ENCODE measurements at places on chromosomes 13 and 19.

DNA sequence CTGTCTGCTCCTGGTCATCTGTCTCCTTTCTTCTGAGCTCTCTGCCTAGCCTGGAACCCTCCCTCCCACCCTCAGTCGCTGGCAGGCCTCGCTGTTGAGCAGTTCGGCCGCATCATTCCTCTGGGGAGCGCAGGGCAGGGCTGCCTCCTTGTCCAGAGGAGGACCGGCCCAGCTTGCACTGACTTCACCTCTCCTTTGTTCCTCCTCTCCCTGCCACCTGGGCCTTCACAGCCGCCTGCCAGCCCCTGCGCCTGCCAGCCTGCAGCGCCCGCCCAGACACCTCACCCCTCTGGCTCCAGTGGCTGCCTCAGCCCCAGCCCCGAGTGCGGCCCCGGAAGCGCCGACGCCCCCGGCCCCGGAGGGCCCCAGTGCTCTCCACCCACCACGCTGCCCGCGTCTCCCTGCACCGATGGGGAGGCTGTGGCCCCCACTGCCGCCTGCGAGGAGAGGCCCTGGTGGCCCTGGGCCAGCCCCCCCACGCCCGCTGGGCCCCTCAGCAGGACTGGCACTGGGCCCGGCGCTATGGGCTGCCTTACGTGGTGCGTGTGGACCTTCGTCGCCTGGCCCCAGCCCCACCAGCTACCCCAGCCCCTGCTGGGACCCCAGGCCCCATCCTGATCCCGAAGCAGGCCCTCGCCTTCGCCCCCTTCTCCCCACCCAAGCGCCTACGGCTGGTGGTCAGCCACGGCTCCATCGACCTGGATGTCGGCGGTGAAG is 7.2 kb downstream of the KMT5C start:
- DNase-seq, result no peak

GRCh38 chr13:112465251-112466131 is 89.3 kb downstream of the SPACA7 start:
- DNase-seq, result no peak

DNA sequence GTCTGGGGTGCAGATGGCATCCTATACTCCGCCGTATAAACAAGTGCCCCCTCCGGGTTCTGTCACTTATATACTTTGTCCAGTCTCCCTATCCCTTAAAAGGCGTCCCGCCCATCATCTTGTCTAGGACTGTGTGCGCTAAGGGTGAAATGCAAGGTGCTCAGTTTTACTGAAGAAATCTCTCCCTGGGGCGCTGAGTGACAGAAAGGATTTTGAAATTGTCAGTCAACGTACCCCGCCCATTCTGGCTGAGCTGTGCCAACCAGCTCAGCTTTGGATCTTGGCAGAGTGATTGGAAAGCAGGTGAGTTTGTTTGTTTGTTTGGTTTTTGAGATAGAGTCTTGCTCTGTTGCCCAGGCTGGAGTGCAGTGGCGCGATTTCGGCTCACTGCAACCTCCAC is 4.1 kb upstream of the TMEM161A start:
- DNase-seq, result no peak

DNA sequence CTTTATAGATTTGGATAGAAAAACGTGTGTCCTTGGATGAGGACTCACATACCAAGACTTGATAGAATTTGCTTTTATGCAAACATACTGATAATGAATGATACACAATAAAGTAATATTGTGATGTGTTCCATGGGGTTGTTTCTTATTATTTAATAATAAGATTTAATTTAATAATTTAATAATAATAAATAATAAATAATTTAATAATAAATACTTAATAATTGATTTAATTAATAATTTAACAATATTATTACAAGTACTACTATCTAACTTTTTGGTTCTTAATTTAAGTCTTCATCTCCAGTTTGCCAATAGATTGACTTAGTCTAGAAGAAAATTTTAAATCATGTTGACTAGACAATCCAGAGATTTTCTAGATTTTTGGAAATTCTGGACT is 909.2 kb upstream of the PCDH20 start:
- no peak for DNase-seq

- no peak for DNase-seq
These were observed 19.2 kb downstream of the NAXD start for GRCh38 chr13:110634558-110634957.
